ENCODE measurements at places on chromosomes 5 and 9. TPM values are rescaled to one million over a fixed set of nuclear protein-coding genes. Genes with fewer than 3 reads are reported as not detected.

The HARS1 gene
- 72.6 TPM for polyA plus RNA-seq

The LCN12 gene
- polyA plus RNA-seq = 25.3 TPM

The ST8SIA4 gene
- polyA plus RNA-seq = 9.9 TPM

The DAPK1 gene
- 173 TPM for polyA plus RNA-seq

The TEX48 gene
- not detected for polyA plus RNA-seq

The WNK2 gene
- 7.3 TPM for polyA plus RNA-seq

The PROB1 gene
- 0.97 TPM for polyA plus RNA-seq

The HNRNPA0 gene
- 75.1 TPM for polyA plus RNA-seq

The CHSY3 gene
- 7.7 TPM for polyA plus RNA-seq

The FGF18 gene
- polyA plus RNA-seq = 5.3 TPM

The NUTM2G gene
- polyA plus RNA-seq = 0.92 TPM

The GPR21 gene
- polyA plus RNA-seq = 0.31 TPM

The PTGER4 gene
- 2.2 TPM for polyA plus RNA-seq

The WNT8A gene
- polyA plus RNA-seq = not detected

The SLC6A19 gene
- polyA plus RNA-seq = not detected

The DOLK gene
- 11.6 TPM for polyA plus RNA-seq

The PCDH1 gene
- polyA plus RNA-seq = 24.8 TPM

The FBN2 gene
- 57.0 TPM for polyA plus RNA-seq
